Activated T-cell treated with anti-CD3 and anti-CD28 coated beads, Interleukin-2, amount 50 U/mL, for 72 hours (primary cell): ENCODE measurements at places on chromosomes 16 and 17. TPM values are rescaled to one million over a fixed set of nuclear protein-coding genes. Genes with fewer than 3 reads are reported as not detected.

SERPINF2 gene
- 0.89 TPM for total RNA-seq

C16orf54 gene
- 25.9 TPM for total RNA-seq

CACNG3 gene
- not detected for total RNA-seq

KIF2B gene
- not detected for total RNA-seq

CXCL16 gene
- 4.3 TPM for total RNA-seq

SMG1 gene
- 171 TPM for total RNA-seq

CHRNB1 gene
- total RNA-seq = 25.5 TPM

MYOCD gene
- total RNA-seq = not detected

AGRP gene
- not detected for total RNA-seq

RAB37 gene
- total RNA-seq = 18.1 TPM

ST6GALNAC1 gene
- total RNA-seq = 0.44 TPM

KRTAP4-9 gene
- not detected for total RNA-seq

LPO gene
- total RNA-seq = 0.12 TPM

HOXB2 gene
- 37.7 TPM for total RNA-seq

SNAI3 gene
- 8.4 TPM for total RNA-seq
